ENCODE measurements at places on chromosomes 5 and 9.

DNA sequence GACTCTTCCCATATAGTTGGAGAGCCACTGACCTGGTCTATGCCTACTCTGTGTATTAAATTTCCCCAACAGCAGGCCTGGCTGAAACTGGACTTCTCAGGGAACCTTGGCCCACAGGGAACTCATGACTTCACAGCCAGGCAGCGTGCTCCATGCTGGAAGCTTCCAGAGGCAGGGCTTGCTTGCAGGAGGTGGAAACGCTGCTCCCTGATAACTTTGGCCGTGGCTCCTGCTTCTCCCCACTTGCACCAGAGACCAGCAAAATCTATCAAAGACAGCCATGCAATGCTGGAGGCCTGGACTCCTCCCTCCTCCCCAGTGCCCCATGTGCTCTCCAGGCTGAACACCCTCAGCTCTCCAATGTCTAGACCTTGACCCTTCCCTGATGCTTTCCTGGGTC, 137.1 kb downstream of the GABBR2 start:
- DNase-seq = no peak

GRCh38 chr5:117494188-117494587, 919.6 kb upstream of the SEMA6A start:
- no peak for DNase-seq

- no peak for DNase-seq
Measured at GRCh38 chr5:8750100-8750499, 795.8 kb downstream of the SEMA5A start.

DNA sequence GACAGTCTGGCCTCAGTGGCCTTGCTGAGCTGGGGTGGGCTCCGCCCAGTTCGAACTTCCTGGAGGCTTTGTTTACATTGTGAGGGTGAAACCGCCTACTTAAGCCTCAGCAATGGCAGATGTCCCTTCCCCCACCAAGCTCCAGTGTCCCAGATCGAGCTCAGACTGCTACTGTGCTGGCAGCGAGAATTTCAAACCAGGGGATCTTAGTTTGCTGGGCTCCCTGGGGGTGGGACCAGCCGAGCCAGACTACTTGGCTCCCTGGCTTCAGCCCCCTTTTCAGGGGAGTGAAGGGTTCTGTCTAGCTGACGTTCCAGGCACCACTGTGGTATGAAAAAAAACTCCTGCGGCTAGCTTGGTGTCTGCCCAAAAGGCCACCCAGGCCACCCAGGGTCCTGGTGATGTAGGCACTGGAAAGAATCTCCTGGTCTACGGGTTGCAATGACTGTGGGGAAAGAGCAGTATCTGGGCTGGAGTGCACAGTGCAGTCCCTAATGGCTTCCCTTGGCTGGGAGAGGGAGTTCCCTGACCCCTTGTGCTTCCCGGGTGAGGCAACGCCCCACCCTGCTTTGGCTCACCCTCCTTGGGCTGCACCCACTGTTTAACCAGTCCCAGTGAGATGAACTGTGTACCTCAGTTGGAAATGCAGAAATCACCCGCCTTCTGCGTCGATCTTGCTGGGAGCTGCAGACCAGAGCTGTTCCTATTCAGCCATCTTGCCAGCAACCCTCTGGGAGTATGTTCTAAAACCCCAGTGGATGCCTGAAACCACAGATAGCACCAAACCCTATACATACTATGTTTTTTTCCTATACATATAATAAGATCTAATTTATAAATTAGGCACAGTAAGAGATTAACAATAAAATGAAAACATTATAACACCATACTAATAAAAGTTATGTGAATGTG, 95.5 kb downstream of the TMEM161B start:
- DNase-seq = no peak

DNA sequence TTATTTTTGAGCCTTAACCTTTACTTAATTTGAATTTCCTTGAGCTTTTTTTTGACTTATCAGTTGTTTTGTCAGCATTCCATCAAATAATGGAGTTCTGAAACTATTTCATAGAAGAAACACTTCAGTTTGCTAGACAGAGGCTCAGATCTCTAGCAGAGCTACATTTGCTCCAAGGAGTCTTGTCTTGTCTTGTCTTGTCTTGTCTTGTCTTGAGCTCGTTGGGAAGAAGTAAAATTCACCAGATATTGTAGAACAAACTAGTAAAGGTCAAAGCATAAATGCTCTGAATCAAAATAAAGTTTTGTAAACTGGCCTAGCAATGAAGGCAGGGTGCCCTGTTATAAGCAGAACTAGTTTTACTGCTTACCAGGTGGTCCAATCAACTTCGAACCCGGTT, 33.5 kb downstream of the RAB24 start:
- DNase-seq = no peak

All from activated effector memory CD4-positive, alpha-beta T cell treated with Interleukin-2 at 50 U/mL for 16 hours (primary cell).